ENCODE measurements at places on chromosomes 3 and 15. TPM values are rescaled to one million over a fixed set of nuclear protein-coding genes. Genes with fewer than 3 reads are reported as not detected.

DNA sequence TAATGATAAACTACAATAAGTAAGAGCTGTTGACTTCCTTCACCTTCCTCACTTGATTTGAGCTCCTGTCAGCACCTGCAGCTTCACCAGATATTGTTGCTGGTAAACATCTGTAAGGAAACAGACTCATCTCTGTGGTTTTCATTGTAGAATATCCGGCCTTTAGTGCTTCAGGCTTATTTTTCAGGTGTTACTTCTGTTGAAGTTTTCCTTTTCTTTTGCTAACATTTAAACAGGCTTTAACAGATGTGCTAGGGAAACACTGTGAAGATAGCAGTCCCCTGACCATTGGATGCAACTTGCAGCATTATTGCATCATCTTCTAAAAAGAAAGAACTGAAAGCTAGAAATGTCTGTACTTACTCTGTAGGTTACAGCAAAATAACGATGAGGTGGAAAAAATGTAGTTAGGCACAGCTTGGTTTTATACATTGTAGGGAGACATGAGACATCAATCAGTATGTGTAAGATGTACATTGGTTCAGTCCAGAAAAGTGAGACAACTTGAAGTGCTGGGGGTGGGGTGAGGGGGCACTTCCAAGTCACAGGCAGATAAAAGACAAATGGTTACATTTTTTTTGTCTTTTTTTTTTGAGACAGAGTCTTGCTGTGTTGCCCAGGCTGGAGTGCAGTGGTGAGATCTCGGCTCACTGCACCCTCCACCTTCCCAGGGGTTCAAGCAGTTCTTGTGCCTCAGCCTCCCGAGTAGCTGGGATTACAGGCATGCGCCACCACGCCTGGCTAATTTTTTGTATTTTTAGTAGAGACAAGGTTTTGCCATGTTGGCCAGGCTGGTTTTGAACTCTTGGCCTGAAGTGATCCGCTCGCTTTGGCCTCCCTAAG, 10.2 kb downstream of the EDEM1 start:
- H3K27ac ChIP-seq, result peak overlapping the region; percentile 80
- H3K27me3 ChIP-seq, result no peaks in the 10 kb centered on the region
- no peak for DNase-seq
- peaks cover 69% of the 10 kb centered on the region for H3K4me1 ChIP-seq

SETD5 gene
- total RNA-seq, result 151 TPM

DNA sequence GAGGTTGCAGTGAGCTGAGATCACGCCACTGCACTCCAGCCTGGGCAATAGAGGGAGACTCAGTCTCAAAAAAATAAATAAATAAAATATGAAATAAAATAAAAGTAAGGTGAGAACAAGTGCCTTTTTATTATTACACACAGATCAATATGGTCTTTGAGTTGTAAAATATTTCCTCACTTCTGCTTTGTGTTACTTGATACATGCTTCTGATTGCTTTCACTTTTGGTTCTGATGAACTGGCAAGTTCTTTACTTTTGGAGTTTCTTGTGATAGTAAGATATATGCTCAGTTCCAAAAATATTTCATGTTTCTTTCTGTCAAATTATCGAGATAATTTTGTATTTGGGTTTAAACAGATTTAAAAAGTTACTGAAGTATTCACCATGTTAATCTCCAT, 16.6 kb upstream of the GYG1 start:
- no peaks in the 10 kb centered on the region for H3K27me3 ChIP-seq
- DNase-seq, result no peak
- no peaks in the 10 kb centered on the region for H3K36me3 ChIP-seq
- H3K4me1 ChIP-seq, result no peaks in the 10 kb centered on the region
- no peak overlapping the region for H3K27ac ChIP-seq

DNA sequence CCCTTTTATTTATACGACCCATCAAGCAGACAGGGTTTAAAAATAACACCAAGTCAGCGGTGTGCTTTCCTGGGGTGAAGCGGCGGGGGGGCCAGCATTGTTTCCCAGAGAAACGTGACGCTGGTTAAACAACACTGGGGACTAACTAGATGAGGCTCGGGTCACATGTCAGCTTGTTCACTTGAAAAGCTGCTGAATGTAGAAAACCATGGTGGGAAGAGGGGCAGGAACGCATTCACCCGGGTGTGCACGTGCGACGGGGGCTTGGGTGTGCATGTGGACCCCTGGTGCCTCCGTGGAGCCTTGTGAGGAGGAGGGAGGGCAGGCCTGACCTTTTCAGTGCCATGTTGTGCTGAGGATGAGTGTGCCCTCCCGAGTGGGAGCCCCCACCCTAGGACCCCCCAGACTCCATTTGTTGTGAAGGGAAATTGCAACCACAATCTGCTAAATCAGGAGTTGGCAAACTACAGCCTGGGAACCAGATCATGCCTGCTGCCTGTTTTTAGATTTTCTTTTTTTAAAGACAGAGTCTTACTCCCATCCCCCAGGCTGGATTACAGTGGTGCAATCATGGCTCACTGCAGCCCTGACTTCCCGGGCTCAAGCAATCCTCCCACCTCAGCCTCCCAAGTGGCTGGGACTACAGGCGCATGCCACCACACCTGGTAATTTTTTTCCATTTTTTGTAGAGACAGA, 70.4 kb upstream of the CMTM7 start:
- H3K27me3 ChIP-seq, result no peaks in the 10 kb centered on the region
- H3K4me1 ChIP-seq, result peaks cover 12% of the 10 kb centered on the region
- H3K36me3 ChIP-seq, result no peaks in the 10 kb centered on the region
- no peak overlapping the region for H3K27ac ChIP-seq

GRCh38 chr15:57671636-57672035, 34.9 kb upstream of the POLR2M start:
- no peak for DNase-seq
- H3K4me3 ChIP-seq, result no peak overlapping the region
- H3K27me3 ChIP-seq, result peaks cover 8% of the 10 kb centered on the region

GRCh38 chr3:148878095-148878494, 13.0 kb downstream of the CPA3 start:
- H3K4me3 ChIP-seq, result no peak overlapping the region
- H3K4me1 ChIP-seq, result no peaks in the 10 kb centered on the region
- H3K27ac ChIP-seq, result no peak overlapping the region
- H3K27me3 ChIP-seq, result no peaks in the 10 kb centered on the region
- H3K36me3 ChIP-seq, result no peaks in the 10 kb centered on the region
- no peak for DNase-seq

GRCh38 chr3:182692695-182693094, 100.6 kb upstream of the ATP11B start:
- H3K4me1 ChIP-seq, result peaks cover 8% of the 10 kb centered on the region
- no peak for DNase-seq
- no peak overlapping the region for H3K4me3 ChIP-seq
- peaks cover 85% of the 10 kb centered on the region for H3K27me3 ChIP-seq
- no peak overlapping the region for H3K27ac ChIP-seq

RAB6B gene
- 0.86 TPM for total RNA-seq

- no peak overlapping the region for H3K4me3 ChIP-seq
- H3K36me3 ChIP-seq, result no peaks in the 10 kb centered on the region
- H3K4me1 ChIP-seq, result peaks cover 17% of the 10 kb centered on the region
- DNase-seq, result no peak
Measured at GRCh38 chr3:193822492-193823212, 229.6 kb downstream of the OPA1 start.

- no peaks in the 10 kb centered on the region for H3K36me3 ChIP-seq
- no peaks in the 10 kb centered on the region for H3K27me3 ChIP-seq
- no peak overlapping the region for H3K27ac ChIP-seq
- no peak for DNase-seq
Measured at GRCh38 chr3:37479981-37480380, 305.6 kb upstream of the LRRFIP2 start.

MNS1 gene
- total RNA-seq, result 28.7 TPM

- H3K27ac ChIP-seq, result no peak overlapping the region
- DNase-seq, result no peak
- peaks cover 46% of the 10 kb centered on the region for H3K36me3 ChIP-seq
Measured at GRCh38 chr3:186571644-186572013, 1.1 kb downstream of the DNAJB11 start.

LCMT2 gene
- 14.3 TPM for total RNA-seq

FBXL22 gene
- 0.24 TPM for total RNA-seq

DNA sequence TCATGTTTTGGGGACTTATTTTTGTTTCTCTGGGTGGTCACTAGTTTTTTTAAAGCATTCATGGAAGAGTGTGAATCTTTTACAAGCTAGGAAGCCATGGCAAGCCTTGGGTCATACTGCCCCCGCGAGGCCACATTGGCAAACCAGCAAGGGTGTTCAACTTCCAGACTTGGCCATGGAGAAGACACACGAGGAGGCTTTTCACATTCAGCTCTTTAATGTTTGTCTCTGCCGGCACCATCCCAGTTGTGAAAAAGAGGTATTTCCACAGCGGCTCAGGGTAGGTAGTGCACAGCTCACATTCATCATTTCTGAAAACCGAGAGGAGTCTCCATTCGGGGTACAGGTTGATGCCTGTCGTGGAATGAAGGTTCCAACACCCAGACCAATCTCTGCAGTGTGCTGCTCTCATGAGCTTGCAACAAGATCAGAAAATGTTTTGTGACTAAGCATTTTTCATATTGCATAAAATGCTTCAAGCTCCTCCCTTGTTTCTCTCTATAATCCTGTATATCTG, 7.7 kb downstream of the CCR5 start:
- no peaks in the 10 kb centered on the region for H3K36me3 ChIP-seq
- H3K4me1 ChIP-seq, result no peaks in the 10 kb centered on the region
- no peak overlapping the region for H3K27ac ChIP-seq
- peak; percentile 3 for DNase-seq
- no peak overlapping the region for H3K4me3 ChIP-seq

RLBP1 gene
- total RNA-seq, result not detected

ARL14 gene
- total RNA-seq, result not detected

CYP1A2 gene
- not detected for total RNA-seq

- DNase-seq, result peak; percentile 17
- no peaks in the 10 kb centered on the region for H3K36me3 ChIP-seq
- H3K4me3 ChIP-seq, result no peak overlapping the region
- H3K27me3 ChIP-seq, result no peaks in the 10 kb centered on the region
Measured at GRCh38 chr15:58513726-58514336, 82.0 kb downstream of the LIPC start.

DNA sequence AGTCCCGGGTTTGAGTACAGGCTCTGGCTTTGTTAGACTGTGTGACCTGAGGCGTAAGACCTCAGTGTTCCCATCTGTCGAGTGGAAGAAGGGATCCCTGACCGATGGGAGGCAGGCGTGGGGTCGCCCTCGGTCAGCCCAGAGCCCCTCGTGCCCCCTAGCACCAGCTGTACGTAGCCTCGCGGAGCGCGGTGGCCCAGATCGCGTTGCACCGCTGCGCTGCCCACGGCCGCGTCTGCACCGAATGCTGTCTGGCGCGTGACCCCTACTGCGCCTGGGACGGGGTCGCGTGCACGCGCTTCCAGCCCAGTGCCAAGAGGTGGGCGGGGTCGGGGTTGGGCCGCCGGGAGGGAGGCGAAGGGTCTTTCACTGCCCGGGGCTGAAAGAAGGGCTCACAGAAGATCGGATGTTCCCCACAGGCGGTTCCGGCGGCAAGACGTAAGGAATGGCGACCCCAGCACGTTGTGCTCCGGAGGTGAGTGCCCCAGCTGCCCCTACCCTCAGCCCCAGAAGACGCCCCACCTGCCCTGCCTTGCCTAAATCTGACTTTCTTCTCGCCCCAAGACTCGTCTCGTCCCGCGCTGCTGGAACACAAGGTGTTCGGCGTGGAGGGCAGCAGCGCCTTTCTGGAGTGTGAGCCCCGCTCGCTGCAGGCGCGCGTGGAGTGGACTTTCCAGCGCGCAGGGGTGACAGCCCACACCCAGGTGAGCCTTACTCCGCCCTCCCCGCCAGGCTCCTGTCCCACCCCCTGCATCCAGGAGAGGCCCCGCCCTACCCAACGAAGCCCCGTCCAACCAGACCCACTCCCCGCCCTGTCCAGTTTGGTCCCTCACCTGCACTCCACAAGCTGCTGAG, 3.5 kb upstream of the LSMEM2 start:
- no peak for DNase-seq
- no peak overlapping the region for H3K4me3 ChIP-seq
- no peaks in the 10 kb centered on the region for H3K4me1 ChIP-seq
- peaks cover 4% of the 10 kb centered on the region for H3K27me3 ChIP-seq
- no peaks in the 10 kb centered on the region for H3K36me3 ChIP-seq

DNA sequence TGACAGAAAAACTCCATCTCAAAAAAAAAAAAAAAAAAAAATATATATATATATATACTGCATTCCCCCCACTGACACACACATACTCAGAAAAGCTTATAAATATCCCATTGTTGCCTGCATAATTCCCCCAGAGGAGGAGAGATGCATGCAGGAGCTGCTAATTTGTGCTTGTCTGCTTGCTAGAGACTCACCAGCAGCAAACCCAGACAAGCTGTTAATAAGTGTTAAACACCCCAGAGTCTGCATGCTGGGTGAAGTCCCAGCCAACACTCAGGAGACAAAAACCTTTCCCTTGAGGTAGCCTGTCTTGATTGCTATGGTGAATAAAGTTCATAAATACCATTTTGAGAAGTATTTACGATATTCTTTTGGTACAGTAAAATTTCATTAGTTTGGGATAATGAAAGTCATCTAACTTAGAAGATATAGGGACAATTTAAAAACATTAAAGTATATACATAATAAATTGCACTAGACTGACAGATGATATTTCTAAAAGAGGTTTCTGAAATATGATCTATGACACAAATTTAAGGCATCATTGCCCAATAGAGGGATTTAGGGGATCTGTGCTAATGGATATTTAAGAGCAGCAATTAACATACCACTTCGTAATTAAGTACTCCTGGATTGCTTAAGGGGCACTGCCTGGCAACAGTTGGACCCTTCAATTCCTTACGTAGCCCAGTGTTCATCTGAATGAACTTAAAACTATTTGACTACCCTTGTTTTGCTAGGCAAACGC, 400.0 kb upstream of the C2CD4B start:
- H3K27ac ChIP-seq, result no peak overlapping the region
- H3K27me3 ChIP-seq, result no peaks in the 10 kb centered on the region
- H3K36me3 ChIP-seq, result no peaks in the 10 kb centered on the region
- peak; percentile 46 for DNase-seq
- no peak overlapping the region for H3K4me3 ChIP-seq

FBXO40 gene
- total RNA-seq, result not detected

GXYLT2 gene
- 10.7 TPM for total RNA-seq

DNA sequence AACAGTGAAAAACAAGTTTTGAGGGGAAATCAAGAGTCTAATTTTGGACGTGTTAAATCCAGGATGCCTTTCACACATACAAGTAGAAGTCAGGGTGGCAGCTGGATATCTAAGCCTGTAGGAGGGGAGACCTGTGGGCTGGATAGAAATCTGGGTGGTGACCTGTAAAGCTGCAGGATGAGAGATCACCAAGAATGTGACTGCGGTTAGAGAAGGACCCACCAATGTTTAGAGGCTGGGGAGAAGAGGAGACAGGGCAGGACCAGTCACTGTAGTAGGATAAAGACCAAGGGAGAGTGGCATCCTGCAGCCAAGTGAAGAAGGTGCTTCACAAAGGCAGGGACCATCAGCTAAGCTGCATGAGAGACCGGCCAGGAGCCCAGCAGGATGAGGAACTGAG, 36.2 kb downstream of the MRAS start:
- no peak overlapping the region for H3K27ac ChIP-seq
- H3K4me1 ChIP-seq, result no peaks in the 10 kb centered on the region
- H3K4me3 ChIP-seq, result no peak overlapping the region
- H3K36me3 ChIP-seq, result no peaks in the 10 kb centered on the region
- no peak for DNase-seq

TMEM87A gene
- total RNA-seq, result 53.4 TPM

GRCh38 chr3:112744825-112745566, 101.7 kb downstream of the CD200R1L start:
- H3K27ac ChIP-seq, result no peak overlapping the region
- H3K4me3 ChIP-seq, result no peak overlapping the region
- H3K4me1 ChIP-seq, result no peaks in the 10 kb centered on the region
- H3K27me3 ChIP-seq, result no peaks in the 10 kb centered on the region
- no peak for DNase-seq

Data from A673 (cell line).